ENCODE measurements at places on chromosomes 3 and 15.

- no peak for DNase-seq
These were observed 463 bp downstream of the TERC start for GRCh38 chr3:169764312-169764881.

- DNase-seq, result no peak
These were observed 118.5 kb downstream of the SEC22A start for GRCh38 chr3:123320221-123320620.

DNA sequence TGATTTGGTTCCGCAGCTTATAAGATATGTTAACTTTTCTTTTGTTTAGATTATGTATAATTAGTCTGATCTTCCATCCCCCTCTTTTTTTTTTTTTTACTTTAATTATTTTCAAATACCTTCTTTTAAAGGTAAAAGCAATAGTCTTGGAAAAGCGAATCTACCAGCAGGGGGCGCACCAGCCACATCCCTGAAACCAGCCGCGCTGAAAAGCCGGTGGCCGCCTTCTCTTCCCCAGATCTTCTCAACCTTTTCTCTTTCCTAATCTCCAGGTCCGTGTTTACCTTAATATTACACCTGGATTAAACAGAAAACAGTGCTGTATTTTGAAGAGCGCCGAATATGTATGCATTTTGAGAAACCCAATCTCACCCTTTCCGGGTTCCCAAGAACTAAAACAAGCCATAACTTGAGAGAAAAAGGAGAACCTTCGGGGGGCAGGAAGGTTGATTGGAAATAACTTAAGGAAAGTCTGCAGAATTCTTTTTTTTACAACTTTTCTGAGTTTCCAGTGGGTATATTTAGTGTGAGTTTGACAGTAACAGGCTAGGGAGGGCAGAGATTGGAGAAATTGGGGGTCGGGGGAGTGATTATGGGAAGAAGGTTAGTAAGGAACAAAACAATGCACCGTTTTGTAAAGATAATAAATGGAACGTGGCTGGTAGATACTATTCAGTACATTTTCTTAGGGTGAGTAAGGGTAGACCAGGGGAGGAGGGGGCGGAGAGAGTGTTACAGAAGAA, 2.0 kb upstream of the SOX2 start:
- DNase-seq, result peak; percentile 91

- no peak for DNase-seq
These were observed 1247.2 kb downstream of the ROBO2 start for GRCh38 chr3:78287085-78287484.

- DNase-seq, result no peak
These were observed 108.3 kb downstream of the ZBTB20 start for GRCh38 chr3:115038817-115039216.

DNA sequence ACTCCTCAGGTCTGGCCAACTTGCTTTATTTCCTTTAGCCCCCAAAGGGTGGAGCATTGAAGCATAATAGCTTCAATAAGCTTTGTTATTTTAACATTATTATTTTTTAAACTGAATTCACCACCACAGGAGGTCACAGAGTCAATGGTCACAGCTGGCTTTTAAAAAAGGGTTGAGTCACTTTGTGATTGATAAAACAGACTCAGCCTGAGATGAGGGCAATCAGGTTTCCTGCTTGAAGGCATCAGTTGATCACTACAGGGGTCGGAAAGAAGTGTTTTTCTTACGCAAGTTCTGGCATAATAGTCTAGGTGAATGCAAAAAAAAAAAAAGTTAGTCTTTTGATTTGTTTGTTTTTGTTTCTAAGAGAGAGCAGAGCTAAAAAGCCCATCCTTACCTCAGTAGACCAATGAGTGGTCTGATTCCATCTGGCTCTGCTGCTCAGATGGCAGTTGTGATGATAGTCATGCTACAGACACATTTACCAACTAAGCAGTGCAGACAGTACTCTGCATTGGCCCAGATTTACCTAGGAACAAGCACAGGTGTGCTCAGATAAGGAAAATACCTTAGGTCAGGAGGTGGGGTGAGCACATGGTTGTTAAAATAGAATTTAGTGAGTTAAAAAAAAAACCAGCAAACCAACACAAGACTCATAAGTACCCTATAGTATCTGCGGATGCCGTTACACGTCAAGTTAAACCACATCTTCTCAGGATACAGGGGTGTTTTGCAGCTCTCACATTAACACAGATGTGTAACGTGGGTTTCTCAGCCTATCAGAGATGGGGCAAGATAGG, 22.6 kb downstream of the ZNF80 start:
- no peak for DNase-seq

DNA sequence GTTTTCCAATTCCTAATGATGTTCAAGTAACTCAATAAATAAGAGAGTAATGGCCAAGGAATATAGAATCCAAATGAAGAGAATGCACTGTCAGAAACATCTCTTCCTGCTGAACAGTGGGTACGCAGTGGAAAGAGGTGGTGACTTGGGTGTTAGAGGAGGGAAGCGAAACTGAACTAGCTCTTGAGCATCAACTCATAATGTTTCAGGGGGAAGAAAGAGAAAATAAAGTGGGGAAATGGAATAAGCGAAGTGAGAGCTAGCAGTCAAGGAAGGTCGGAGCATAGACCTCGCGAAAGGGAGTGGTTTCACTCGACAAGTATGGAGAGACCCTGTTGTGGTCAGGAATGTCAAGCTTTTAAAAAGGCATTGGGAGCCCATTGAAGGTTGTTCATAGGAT, 309.5 kb downstream of the GAP43 start:
- DNase-seq, result no peak

Measured in neural progenitor cell (in vitro differentiated cells).